Naive B cell (primary cell): ENCODE measurements at places on chromosomes 7 and 10. TPM values are rescaled to one million over a fixed set of nuclear protein-coding genes. Genes with fewer than 3 reads are reported as not detected.

DPYSL4 gene
- not detected for polyA plus RNA-seq

- H3K27ac ChIP-seq, result no peak overlapping the region
- no peaks in the 10 kb centered on the region for H3K4me1 ChIP-seq
These were observed 221.7 kb downstream of the PLXNA4 start for GRCh38 chr7:132354527-132354926.

DNA sequence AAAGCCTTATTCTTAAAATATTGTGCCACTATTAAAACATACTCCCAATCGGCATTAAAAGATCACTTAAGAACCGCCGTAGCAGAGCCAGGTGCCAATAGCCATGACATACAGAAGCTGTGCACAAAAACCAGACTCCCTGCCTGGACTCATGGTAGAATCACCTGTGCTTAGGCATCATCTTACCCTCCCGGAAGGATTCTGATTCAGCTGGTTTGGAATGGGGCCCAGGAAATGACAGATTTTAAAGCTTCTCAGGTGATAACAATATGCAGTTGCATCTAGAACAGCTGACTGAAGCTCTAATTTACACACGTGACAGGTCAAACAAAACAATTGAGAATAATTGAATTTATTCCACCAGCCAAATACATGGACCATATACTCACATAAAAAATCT lies 10.7 kb downstream of the A1CF start:
- H3K27ac ChIP-seq, result no peak overlapping the region
- H3K4me1 ChIP-seq, result no peaks in the 10 kb centered on the region
- DNase-seq, result no peak
- no peaks in the 10 kb centered on the region for H3K36me3 ChIP-seq

- no peak overlapping the region for H3K27ac ChIP-seq
- no peak for DNase-seq
- H3K4me3 ChIP-seq, result no peak overlapping the region
These were observed 456.8 kb upstream of the KLF6 start for GRCh38 chr10:4241724-4242345.

GRCh38 chr10:74634995-74635536 lies 191.3 kb upstream of the KAT6B start:
- H3K36me3 ChIP-seq, result peaks cover 35% of the 10 kb centered on the region
- peaks cover 8% of the 10 kb centered on the region for H3K4me1 ChIP-seq
- no peaks in the 10 kb centered on the region for H3K27me3 ChIP-seq
- H3K27ac ChIP-seq, result peak overlapping the region; percentile 32
- H3K4me3 ChIP-seq, result no peak overlapping the region

DNA sequence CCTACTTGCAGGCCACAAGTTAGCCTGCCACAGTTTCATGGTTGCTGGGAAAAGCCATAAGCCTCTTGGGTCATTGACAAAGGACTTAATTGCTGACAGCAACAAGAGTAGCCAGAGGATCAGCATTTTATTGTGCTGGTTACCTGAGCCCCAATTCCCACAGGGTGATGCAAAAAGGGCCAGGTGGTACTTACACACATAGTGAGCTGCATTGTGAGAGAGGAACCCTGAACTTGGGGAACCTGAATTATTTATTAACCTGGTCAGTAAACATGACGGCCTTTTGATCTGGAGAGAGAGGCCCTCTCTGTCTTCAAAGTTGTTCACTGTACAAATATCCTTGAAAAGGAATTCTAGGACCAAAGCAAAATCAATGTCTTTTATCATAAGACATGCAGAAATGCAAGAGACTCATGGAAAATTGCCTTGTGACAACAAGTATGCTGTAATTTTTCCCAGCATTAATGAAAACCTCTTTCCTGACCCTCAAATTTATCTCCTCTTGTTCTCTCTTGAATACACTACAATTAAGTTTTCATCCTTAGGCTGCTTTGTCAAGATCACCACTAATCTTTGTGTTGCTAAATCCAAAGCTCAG lies 102.9 kb upstream of the PHYHIPL start:
- no peaks in the 10 kb centered on the region for H3K4me1 ChIP-seq
- no peak overlapping the region for H3K4me3 ChIP-seq
- H3K27me3 ChIP-seq, result no peaks in the 10 kb centered on the region
- no peaks in the 10 kb centered on the region for H3K36me3 ChIP-seq

DNA sequence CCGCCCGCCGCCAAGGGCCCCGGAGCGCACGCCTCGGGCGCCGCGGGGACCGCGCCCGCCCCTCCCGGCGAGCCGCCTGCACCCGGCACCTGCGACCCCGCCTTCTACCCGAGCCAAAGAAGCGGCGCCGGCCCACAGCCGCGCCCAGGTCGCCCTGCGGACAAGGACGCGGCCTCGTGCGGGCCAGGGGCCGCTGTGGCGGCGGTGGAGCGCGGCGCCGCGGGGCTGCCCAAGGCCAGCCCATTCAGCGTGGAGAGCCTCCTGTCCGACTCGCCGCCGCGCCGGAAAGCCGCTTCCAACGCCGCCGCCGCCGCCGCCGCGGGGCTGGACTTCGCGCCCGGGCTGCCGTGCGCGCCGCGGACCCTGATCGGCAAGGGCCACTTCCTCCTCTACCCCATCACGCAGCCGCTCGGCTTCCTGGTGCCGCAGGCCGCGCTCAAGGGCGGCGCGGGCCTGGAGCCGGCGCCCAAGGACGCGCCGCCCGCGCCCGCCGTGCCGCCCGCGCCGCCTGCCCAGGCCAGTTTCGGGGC lies 3.5 kb downstream of the UNCX start:
- peaks cover 53% of the 10 kb centered on the region for H3K27me3 ChIP-seq
- no peak for DNase-seq
- peaks cover 29% of the 10 kb centered on the region for H3K4me1 ChIP-seq
- H3K4me3 ChIP-seq, result no peak overlapping the region
- H3K36me3 ChIP-seq, result peaks cover 4% of the 10 kb centered on the region

- H3K27ac ChIP-seq, result no peak overlapping the region
- H3K36me3 ChIP-seq, result peaks cover 6% of the 10 kb centered on the region
- H3K4me1 ChIP-seq, result no peaks in the 10 kb centered on the region
- no peak overlapping the region for H3K4me3 ChIP-seq
These were observed 30.1 kb downstream of the ZPBP start for GRCh38 chr7:50062951-50063350.

GRCh38 chr10:91495402-91495801 lies 85.3 kb downstream of the HECTD2 start:
- H3K4me3 ChIP-seq, result no peak overlapping the region
- no peaks in the 10 kb centered on the region for H3K4me1 ChIP-seq
- no peak overlapping the region for H3K27ac ChIP-seq
- H3K36me3 ChIP-seq, result peaks cover 13% of the 10 kb centered on the region
- no peaks in the 10 kb centered on the region for H3K27me3 ChIP-seq

EPO gene
- not detected for polyA plus RNA-seq

HOXA6 gene
- not detected for polyA plus RNA-seq

GRCh38 chr10:21995557-21995956 lies 8.0 kb downstream of the DNAJC1 start:
- no peak overlapping the region for H3K27ac ChIP-seq
- H3K36me3 ChIP-seq, result no peaks in the 10 kb centered on the region
- H3K4me1 ChIP-seq, result peaks cover 14% of the 10 kb centered on the region
- no peak for DNase-seq
- H3K27me3 ChIP-seq, result no peaks in the 10 kb centered on the region
